ENCODE measurements at places on chromosomes 12 and 14.
A peak's percentile ranks its signal among the peaks of the same experiment; 100 is the strongest.

DNA sequence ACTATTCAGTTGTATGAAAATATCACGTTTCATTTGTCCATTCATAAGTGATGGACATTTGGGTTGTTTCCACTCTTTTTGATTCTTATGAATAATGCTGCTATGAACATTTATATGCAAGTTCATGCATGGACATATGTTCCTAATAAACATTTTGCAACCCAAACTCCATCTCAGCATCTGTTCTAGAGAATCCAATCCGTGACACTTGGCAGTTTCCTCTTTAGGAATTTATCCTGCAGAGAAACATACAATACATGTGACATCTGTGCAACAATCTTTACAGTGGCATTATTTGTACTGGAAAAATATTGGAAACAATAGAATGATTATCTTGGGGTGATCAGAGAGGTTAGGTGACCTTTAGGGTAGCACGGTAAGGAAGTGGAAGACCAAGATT is 290.8 kb upstream of the SRRM4 start:
- H3K27me3 ChIP-seq: no peaks in the 10 kb centered on the region
- H3K4me1 ChIP-seq: no peaks in the 10 kb centered on the region
- H3K36me3 ChIP-seq: no peaks in the 10 kb centered on the region
- H3K4me3 ChIP-seq: no peak overlapping the region
- DNase-seq: no peak
- no peak overlapping the region for H3K27ac ChIP-seq

GRCh38 chr14:55701638-55702037 is 121.6 kb downstream of the KTN1 start:
- no peak for DNase-seq
- peaks cover 3% of the 10 kb centered on the region for H3K36me3 ChIP-seq
- H3K4me3 ChIP-seq: no peak overlapping the region
- H3K27me3 ChIP-seq: no peaks in the 10 kb centered on the region

GRCh38 chr12:78096909-78097597 is 266.4 kb downstream of the NAV3 start:
- DNase-seq: no peak
- H3K4me3 ChIP-seq: no peak overlapping the region
- no peaks in the 10 kb centered on the region for H3K4me1 ChIP-seq

DNA sequence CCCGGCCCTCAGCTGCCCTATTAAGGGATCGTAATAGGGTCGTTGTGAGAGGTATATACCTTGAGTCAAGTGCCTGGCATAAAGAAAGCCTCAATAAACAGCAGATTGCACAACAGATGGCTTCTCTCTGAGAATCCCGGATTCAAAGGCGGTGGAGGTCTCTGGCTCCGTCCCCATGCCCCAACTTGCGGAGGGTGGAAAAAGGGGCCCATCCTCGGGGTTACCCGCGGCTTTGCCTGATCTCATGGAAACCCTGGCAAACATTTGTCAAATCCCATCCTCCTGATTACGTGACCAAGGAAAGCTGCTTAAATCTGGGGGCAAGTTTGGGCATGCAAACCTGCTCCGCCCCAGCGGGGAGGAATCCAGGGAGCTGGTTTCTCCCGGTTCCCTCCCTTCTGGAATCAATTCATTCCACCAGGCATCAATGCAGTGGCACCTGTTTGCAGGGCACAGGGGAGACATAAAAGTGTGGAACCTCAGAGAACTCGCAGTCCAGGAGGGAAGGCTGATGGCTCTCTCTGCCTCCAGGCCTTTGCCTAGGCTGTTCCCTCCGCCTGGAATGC is 12.3 kb downstream of the TRPV4 start:
- no peaks in the 10 kb centered on the region for H3K36me3 ChIP-seq
- no peak for DNase-seq
- no peak overlapping the region for H3K27ac ChIP-seq
- H3K4me3 ChIP-seq: no peak overlapping the region
- H3K4me1 ChIP-seq: no peaks in the 10 kb centered on the region

GRCh38 chr12:69239922-69240630 is 707 bp downstream of the CPSF6 start:
- H3K4me1 ChIP-seq: peaks cover 23% of the 10 kb centered on the region
- peak overlapping the region; percentile 80 for H3K4me3 ChIP-seq
- no peaks in the 10 kb centered on the region for H3K27me3 ChIP-seq
- H3K36me3 ChIP-seq: no peaks in the 10 kb centered on the region

DNA sequence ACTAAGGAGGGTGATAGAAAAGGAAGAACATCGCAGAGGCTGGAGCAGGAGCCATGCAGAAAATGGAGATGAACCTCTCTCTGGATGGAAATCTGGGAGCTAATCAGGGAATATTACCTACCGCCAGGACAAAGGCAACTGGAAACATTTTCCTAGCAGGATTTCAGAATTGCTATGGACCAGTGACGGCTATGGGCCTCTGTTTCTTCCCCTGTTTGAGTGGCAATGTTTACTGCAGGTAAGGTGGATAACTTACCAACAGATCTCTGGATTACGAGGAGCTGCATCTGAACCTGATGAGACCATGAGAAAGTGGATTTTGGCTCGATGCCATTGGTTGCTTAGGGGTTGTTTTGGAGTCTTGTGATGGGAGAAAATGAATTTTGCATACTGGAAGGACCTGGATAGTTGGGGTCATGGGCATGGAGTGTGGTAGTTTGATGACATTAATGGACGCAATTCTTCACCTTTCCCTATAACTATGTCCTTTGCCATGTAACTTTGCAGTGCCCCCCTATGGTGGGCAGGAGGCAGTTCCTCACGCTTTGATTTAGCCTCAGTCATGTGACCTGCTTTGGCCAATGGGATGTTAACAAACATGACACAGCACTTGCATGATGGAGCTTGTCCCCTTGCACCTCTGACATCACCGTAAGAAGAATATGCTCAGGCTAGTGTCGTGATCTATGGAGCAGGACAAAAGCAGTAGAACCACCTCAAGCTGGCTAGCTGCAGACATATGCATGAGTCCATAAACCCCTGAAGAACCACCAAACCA is 51.1 kb downstream of the CALM1 start:
- H3K36me3 ChIP-seq: no peaks in the 10 kb centered on the region
- H3K4me3 ChIP-seq: no peak overlapping the region
- H3K27me3 ChIP-seq: no peaks in the 10 kb centered on the region
- DNase-seq: no peak
- no peak overlapping the region for H3K27ac ChIP-seq

DNA sequence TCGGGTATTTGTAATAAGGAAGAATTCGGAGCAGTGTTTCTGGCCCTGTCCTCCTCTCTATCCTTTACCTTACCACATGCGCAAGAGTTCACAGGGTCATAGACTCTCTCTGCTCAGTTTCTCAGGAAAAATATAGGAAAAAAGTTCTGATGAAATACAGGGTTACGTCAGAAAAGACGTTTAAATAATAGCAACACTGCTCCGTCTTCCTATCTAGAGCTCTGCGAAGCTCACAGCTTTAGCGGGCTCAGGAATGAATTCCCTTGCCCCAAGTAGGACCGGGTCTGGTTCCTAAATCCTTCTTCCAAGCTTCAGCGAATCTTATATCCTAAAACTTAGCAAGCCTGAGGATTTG is 365 bp downstream of the CCDC59 start:
- H3K4me3 ChIP-seq: peak overlapping the region; percentile 99
- peak overlapping the region; percentile 98 for H3K27ac ChIP-seq
- H3K36me3 ChIP-seq: peaks cover 32% of the 10 kb centered on the region
- H3K27me3 ChIP-seq: no peaks in the 10 kb centered on the region
- DNase-seq: no peak

GRCh38 chr14:61839507-61839906 is 77.3 kb downstream of the SNAPC1 start:
- H3K27me3 ChIP-seq: peaks cover 4% of the 10 kb centered on the region
- no peak for DNase-seq
- no peak overlapping the region for H3K27ac ChIP-seq
- H3K4me3 ChIP-seq: no peak overlapping the region

- H3K27me3 ChIP-seq: no peaks in the 10 kb centered on the region
- H3K4me3 ChIP-seq: no peak overlapping the region
- no peak for DNase-seq
- H3K27ac ChIP-seq: no peak overlapping the region
Measured at GRCh38 chr12:116099652-116100432, 177.7 kb downstream of the MED13L start.

DNA sequence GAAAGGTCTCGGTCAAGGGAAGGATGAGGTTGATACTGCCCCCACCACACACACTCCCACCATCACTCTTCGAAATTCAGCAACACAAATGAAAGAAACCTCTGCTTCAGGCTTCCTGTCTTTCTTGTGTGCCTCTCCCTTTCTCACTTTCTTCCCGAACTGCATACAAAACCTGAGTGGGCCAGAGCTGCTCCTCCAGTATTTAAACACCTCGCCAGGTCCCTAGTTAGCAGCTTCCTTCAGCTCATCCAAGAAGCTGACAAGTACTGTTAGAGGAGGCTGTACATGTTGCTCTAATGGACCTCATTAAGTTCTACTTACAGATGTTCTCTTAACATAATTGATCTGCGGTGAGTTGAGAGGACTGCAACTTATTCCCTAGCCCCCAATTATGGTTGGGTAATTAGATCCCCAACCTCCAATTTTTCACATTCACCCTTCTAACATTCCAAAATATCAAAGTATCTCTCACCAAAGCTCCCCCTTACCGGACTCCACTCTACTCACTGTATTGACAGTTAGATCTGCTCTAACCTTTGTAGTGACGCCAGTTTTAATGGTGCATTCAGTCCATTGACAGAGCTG is 4.1 kb upstream of the LMO3 start:
- H3K36me3 ChIP-seq: no peaks in the 10 kb centered on the region
- no peak overlapping the region for H3K4me3 ChIP-seq
- no peaks in the 10 kb centered on the region for H3K4me1 ChIP-seq
- peaks cover 16% of the 10 kb centered on the region for H3K27me3 ChIP-seq

DNA sequence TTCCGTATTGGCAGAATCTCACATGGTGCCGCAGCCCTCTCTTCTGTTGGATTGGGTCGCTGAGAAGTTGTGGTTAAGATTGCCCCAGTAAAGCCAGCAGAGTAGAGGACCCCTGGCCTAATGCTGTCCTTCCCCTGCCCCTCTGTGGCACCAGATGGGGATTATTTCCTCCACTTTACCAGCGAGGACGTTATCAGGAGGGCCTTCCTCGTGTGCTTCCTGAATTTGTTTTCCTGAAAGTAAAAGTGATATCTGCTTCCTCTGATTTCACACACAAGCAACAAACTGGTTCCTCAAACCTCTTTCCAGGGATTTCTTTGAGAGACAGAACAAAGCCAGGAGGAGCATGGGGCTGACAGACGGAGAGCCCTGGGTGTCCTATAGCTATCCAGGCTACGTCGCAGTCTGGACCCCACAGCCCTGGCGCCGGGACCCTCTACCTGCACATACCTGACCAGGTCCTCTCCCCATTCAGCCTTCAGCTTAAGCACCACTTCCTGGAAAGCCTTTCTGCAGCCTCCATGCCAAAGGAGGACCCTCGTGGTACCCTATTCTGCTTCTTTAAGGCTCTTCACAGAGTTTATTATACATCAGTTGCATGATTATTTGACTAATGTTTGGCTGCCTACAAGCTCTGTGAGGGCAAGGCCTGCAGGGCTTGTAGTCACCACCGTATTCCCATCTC is 314.8 kb upstream of the FKBP4 start:
- no peaks in the 10 kb centered on the region for H3K36me3 ChIP-seq
- no peak for DNase-seq
- H3K27me3 ChIP-seq: peaks cover 7% of the 10 kb centered on the region
- no peak overlapping the region for H3K4me3 ChIP-seq
- H3K4me1 ChIP-seq: no peaks in the 10 kb centered on the region

- no peak overlapping the region for H3K4me3 ChIP-seq
- DNase-seq: no peak
- H3K27ac ChIP-seq: no peak overlapping the region
Measured at GRCh38 chr14:104682107-104682593, 7.3 kb upstream of the INF2 start.

DNA sequence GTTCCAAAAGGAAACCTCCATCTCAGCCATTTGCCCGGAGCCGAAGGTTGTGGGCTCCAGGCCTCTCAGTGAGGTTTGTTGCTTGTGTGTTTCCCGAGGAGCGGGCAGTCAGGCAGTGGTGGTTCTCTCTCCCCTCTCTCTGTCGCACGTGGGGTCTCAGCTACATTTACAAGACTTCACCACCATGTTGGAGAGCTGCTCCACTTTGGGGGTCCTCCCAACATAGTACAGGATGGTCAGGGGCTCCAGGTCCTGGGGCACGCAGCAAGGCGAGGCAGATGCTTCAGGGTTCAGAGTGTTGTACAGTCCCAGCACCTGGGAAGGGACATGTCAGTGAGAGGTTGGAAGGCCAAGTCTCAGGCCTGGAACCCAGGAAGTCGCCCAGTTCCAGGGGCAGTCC is 22.8 kb downstream of the TGFB3 start:
- H3K27ac ChIP-seq: no peak overlapping the region
- DNase-seq: no peak
- H3K27me3 ChIP-seq: no peaks in the 10 kb centered on the region
- no peaks in the 10 kb centered on the region for H3K4me1 ChIP-seq

DNA sequence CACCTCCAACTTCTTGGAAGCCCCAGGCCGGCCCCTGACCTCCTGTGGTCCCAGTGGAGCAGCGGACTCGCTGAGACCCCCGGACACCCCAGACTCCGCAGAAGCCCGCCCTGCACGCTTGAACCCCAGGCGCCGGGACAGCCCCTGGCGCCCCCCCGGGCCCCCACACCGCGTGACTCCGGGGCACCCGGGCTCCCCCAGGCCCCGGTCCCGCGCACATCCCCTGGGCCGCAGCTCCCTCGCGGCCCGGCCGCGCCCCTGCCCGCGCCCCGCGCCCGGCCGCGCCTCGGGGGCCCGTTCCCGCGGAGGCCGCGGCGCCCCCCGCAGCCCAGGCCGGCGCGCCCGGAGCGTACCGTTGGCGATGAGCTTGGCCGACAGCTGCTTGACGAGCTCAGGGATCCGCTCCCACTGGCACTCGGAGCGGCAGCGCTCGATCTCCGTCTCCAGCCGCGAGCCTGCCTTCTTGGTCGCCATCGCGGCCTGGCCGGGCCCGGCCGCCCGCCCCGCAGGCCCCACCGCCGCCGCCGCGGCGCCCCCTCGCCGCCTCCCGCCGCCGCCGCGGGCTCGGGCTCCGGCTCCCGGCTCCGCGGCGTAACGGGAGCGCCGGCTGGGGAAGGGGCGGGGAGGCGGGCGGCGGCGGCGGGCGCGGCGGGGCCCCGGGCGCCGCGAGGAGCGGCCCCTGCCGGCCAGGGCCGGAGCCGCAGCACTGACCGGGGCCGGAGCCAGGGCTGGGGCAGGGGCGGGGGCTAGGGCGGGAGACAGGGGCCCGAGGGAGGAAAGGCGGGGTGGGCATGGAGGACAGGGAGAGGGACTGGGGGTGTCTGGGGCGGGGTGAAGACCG is at the start of gene TTC7B:
Gene TTC7B (minus strand): TSS at position 609 of the 841 bp plus-strand sequence. CDS start 135 bp downstream, at position 474.
- H3K4me3 ChIP-seq: peak within 1 kb of the TSS; percentile 28
- no peak within 1 kb of the TSS for H3K27ac ChIP-seq
- peaks cover 19% of the 10 kb centered on the region for H3K27me3 ChIP-seq
- no peaks in the 10 kb centered on the region for H3K36me3 ChIP-seq
- no peak for DNase-seq
